ENCODE measurements at places on chromosomes 7 and 10.

DNA sequence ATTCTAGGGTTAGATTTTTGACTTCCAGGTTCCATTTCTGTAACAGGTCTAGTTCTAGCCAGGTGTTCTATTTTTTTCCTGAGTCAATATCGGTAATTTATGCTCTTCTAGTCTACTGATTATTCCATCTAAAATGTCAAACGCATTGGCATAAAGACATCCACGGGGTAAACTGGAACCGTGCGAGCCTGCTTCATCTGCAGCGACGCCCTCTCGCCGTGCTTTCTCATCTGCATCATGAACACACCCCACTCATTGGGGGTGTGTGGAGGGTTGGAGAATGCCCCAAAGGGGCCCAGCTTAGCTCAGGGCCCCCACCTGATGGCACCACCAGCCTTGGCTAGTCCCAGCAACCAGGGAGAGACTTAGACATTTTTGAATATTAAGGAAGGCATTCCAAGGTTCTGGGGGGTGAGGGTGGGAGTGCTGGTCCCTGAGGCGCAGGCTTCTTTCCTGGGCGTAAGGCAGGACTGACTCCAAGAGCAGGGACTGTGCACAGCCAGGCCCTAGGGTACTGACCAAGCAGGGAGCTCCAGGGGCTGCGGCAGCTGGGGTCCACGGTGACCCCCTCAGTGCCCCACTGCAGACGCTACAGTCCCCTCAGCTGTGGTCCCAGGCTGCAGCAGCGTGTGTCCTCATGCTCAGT is 12.9 kb upstream of the CRYGN start:
- no peak for DNase-seq

GRCh38 chr10:69406302-69406811 is 10.4 kb downstream of the TACR2 start:
- DNase-seq = no peak

- no peak for DNase-seq
These were observed 10.7 kb downstream of the DGKI start for GRCh38 chr7:137836113-137836509.

DNA sequence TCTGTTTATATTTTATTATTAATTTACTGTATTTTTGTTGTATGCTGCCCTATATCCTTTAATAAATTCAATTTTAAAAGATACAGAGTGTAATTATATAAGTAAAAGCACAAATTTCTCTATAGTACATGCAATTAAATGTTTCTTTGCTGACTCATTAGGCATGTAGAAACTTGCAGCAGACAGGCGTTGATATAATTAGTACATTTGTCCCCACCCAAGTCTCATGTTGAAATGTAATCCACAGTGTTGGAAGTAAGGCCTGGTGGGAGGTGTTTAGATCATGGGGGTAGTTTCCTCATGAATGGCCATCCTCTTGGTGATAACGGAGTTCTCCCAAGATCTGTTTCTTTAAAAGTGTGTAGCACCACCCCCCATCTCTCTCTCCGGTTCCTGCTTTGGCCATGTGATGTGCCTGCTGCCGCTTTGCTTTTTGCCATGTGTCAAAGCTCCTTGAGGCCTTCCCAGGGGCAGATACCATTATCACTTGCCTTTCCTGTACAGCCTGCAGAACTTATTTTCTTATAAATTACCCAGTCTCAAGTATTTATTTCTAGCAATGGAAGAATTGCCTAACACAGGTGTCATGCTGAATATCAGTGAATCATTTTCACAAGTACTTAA is 63.7 kb downstream of the TSPAN12 start:
- DNase-seq = no peak

GRCh38 chr10:86644152-86644793 is 10.1 kb upstream of the OPN4 start:
- no peak for DNase-seq

GRCh38 chr10:104906112-104906511 is 265.0 kb downstream of the SORCS3 start:
- DNase-seq = no peak

- no peak for DNase-seq
These were observed 331.2 kb upstream of the FZD1 start for GRCh38 chr7:90933041-90933440.

DNA sequence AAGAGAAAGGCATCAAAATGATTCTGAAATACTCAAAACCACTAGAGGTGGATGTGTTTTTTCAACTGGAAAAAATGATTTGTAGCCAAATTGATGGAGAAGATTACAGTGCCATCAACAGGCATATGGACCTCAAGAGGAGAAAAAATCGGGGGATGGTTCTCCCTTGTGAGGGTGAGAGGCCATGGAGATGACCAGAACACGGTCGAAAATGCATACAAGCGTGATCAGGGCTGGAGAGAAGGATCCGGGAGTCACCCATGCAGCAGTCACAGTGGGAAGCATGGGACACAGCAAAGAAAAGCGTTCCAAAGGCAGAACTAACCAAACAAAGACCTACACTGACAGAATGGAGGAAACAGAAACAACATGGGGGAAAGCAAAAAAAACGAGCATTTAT is 80.3 kb downstream of the SLC37A3 start:
- DNase-seq = no peak

- no peak for DNase-seq
These were observed 583.2 kb downstream of the GATA3 start for GRCh38 chr10:8637640-8638039.

- no peak for DNase-seq
These were observed 19.7 kb downstream of the FOXL3 start for GRCh38 chr7:309586-310228.

DNA sequence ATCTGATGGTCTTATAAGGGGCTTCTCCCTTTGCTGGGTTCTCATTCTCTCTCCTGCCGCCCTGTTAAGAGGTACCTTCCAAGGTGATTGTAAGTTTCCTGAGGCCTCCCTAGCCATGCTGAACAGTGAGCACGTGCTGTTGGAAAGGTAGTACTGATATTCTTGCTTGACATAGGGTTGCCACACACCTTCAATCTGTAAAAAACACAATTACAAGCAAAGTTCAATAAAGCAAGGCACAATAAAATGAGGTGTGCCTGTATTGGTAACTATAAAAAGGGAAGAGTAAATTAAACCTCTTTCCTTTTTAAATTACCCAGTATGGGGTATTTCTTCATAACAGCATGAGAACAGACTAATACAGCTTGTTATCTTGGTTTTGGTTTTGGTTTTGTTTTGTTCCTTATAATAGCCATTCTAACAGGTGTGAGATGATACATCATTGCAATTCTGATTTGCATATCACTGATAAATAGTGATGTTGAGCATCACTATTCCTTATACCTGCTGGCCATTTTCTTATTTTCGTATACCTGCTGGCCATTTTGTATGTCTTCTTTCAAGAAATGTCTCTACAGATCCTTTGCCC is 164.9 kb upstream of the TRIM24 start:
- no peak for DNase-seq
